ENCODE measurements at places on chromosomes 16 and 17.

- DNase-seq: no peak
These were observed 646.1 kb downstream of the CDH11 start for GRCh38 chr16:64475627-64476351.

GRCh38 chr16:1042866-1043265, 29.7 kb upstream of the SSTR5 start:
- DNase-seq: no peak

DNA sequence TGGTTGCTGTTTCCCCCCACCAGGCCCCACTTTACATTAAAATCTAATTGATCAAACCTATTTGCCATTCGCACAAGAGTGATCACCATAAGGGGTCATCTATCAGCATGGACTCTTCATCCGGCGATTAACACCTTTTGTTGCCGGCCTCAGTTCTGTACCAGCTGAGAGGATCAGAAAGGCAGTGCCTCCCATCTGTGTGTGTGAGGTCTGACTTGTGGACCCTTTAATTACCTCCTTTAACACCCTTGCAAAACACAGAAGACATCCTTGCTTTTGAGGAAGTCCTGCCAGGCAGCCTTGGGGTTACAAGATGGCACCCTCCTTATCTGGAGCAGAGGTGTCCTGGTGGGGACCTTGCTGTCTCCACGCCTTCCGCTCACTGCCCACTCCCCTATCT, 77.2 kb upstream of the IRX3 start:
- no peak for DNase-seq

DNA sequence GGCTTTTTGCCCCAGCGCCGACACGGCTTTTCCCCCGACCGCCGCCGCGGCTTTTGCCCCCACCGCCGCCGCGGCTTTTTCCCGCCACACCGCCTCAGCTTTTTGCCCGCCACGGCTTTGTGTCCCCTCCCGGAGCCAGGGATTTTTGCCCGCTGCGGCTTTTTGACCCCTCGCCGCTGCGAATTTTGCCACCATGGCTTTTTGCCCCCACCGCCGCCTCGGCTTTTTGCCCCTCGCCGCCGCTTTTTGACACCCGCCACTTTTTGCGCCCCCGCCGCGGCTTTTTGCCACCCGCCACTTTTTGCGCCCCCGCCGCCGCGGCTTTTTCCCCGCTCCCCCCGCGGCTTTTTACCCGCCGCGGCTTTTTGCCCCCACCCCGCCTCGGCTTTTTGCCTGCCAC, 1342.5 kb downstream of the TP53TG3F start:
- DNase-seq: no peak

DNA sequence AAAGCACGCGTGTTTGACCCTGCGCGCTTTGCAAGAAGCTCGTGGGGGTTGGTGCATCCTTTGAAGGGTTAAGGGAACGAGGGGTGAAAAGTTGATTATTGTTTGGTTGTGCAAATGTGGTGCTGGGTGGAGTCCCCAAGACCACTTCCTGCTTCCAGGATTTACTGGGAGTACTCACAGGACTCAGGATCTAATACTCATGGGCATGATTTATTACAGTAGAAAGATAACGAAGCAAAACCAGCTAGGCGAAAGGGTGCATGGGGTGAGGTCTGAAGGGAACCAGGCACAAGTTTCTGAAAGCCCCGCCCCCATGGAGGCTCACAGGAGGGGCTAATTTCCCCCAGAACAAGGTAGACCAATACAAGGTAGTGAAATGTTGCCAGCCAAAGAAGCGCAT, 58.8 kb downstream of the RPTOR start:
- no peak for DNase-seq

GRCh38 chr16:50308237-50308965, 42.0 kb downstream of the ADCY7 start:
- DNase-seq: no peak

DNA sequence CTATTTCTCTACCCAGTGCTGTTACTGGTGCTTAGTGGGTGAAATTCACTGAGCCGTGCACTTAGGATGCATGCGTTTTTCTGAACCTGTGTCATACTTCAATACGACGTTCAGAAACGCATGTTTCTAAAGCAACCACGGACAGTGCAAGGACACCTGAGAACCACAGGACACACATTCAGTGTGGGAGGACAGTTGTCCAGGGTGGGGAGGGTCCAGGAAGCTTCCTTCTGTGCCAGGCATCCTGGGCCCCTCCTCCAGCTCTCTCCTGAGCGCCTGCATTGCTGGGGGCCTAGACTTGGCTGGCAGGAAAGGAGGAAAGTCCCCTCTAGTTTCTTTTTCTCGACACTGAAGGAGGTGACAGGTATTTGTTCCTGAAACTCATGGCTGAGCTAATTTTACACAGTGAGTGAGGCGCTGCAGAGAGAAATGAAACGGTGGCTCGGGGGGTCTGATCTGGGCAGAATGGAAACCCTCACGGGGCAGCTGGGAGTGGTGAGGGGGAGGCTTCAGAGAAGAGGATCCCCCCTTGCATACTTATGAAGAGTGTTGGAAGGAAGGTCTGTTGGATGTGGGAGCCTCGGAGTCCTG, 89.9 kb downstream of the IRF8 start:
- no peak for DNase-seq

- DNase-seq: peak; percentile 84
These were observed 158.6 kb upstream of the CHMP6 start for GRCh38 chr17:80832888-80833583.

Measured in CD4-positive, alpha-beta T cell treated with Interleukin-6 for 4 hours (primary cell).